ENCODE measurements at places on chromosomes 12 and 14.

- DNase-seq: no peak
These were observed 57.9 kb downstream of the FUT8 start for GRCh38 chr14:65470404-65470880.

DNA sequence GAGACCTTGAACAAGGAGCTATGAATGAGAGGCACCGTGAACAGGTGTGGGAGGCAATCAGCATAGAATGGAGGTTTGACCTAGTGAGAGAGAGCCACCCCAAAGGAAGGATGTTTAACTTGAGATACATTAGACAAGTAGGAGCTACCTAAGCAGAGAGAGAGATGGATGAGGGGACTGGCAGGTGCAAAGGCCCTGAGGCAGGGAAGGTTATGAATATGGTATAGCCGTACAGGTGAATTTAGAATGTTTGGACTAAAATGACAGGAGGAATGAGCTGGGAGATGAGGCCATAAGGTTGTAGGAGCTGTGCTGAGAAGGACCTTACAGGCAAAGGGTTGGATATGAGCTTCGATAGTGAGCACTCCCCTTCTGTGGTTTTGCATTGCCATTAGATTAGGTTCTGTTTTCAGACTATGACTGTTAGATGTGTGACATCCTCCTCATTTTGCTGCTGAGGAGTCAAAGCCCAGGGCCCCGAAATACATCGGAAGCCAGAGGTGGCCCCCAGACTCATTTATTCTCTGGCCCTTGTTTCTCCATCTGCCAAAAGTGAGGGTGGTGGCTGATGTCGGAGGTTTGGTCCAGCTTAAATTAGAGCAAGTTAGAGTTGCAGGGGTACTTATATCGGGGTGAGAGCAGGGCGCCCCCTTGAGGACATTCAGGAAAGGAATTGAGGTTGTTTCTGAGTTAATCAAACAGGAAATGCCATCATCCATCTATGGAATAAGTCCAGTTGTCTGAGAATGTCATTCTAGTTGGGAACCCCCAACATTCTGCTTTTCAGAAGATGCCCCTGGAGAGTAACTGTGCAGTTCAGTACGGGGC, 29.4 kb downstream of the SLC24A4 start:
- no peak for DNase-seq

DNA sequence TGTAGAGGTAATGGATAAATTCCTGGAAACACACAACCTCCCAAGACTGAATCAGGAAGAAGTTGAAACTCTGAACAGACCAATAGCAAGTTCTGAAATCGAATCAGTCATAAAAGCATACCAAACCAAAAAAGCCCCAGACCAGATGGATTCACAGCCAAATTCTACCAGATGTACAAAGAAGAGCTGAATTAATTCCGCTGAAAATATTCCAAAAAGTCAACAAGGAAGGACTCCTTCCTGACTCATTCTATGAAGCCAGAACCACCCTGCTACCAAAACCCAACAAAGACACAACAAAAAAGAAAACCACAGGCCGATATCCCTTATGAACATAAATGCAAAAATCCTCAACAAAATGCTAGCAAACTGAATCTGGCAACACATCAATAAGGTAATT, 81.5 kb downstream of the SLC38A4 start:
- DNase-seq: no peak

DNA sequence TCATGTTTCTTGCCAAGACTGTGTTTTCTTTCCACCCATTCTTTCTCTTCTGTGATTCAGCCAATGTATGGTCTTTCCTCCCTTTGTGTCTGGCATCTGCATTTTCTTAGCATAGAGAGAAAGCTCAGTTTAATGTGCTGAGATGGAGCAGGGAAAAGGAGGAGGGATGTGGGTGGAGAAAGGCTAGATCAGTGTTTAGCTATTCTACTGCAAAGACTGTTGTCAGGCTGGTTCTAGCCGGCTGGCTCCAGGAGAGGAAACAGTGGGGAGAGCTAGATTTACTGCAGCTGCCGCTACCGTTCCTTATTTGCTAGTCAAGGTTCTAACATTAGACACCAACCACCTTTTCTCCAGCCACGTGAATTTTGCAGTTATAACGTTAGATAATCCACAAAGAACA, 5.2 kb upstream of the RIMKLB start:
- DNase-seq: peak; percentile 45

DNA sequence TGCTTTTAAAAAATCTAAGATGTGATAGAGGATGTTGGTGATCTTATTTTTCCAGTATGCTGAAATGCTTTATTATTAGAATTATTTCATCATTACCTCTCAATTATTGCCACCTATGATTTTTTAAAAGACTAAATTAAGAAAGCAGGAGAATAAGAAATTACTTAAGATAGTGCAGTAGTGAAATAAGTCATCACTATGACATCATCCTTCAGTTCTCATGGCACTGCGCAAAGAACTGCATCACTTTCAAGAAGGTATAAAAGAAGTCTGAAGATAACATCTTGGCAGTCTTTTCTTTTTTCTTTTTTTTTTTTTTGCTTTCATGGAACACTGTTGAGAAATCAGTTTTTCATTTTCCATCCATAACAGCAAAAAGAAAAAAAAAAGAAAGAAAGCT, 24.4 kb downstream of the NT5DC3 start:
- no peak for DNase-seq

Data from NCI-H1930 (cell line).